Chondrocyte (in vitro differentiated cells): ENCODE measurements at places on chromosomes 7 and 10. TPM values are rescaled to one million over a fixed set of nuclear protein-coding genes. Genes with fewer than 3 reads are reported as not detected.

EGR2 gene
- total RNA-seq = 11.7 to 17.8 TPM (median 11.9 TPM) in 3 replicates

PUS7 gene
- total RNA-seq = 15.2 to 18.5 TPM (median 16.2 TPM) in 3 replicates

- H3K4me1 ChIP-seq = peaks cover 54% of the 10 kb centered on the region
- no peaks in the 10 kb centered on the region for H3K36me3 ChIP-seq
- H3K4me3 ChIP-seq = no peak overlapping the region
- H3K27me3 ChIP-seq = no peaks in the 10 kb centered on the region
- H3K27ac ChIP-seq = no peak overlapping the region
Measured at GRCh38 chr7:16651396-16652239, 5.6 kb downstream of the BZW2 start.

DNA sequence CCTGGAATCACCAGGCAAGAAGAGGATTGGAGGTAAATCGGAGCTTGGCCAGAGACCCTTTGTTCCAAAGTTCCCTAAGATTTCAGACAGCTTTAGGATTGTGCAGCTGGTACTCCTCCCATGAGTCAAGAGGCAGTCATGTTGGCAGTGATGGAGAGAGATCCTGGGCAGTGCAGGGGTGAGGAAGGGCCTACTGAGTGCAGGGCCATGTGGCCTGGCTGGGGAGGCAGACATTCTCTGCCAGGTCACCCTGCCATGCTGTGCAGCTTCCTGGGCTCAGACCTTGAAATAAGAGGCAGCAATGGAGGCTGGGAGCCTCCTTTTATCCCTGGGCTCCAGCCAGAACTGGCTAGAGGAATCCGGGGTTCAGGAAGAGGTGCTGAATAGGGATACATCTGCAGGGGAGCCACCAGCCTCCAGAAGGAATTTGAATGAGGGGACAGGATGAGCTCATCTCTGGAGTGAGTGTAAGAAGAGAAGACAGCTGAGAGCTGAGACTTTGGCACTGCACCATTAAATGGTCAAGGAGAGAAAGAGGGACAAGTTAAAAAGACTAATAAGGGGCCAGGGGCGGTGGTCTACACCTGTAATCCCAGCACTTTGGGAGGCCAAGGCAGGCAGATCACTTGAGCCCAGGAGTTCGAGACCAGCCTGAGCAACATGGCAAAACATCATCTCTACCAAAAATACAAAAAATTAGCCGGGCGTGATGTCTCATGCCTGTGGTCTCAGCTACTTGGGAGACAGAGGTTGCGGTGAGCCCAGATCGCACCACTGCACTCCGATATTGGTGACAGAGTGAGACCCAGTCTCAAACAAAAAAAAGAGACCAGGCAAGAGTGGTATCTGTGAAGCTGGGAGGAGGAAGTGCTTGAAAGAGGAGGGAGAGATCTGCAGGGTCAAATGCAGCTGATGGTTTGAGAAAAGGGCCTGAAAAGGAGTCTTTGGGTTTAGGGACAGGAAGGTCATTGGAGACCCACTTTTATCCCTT is 12.0 kb downstream of the SFTPD start:
- no peak overlapping the region for H3K4me3 ChIP-seq
- H3K4me1 ChIP-seq = no peaks in the 10 kb centered on the region
- DNase-seq = no peak
- no peak overlapping the region for H3K27ac ChIP-seq

- no peak overlapping the region for H3K4me3 ChIP-seq
- H3K27me3 ChIP-seq = no peaks in the 10 kb centered on the region
- DNase-seq = no peak
- peaks cover 14% of the 10 kb centered on the region for H3K36me3 ChIP-seq
- peaks cover 14% of the 10 kb centered on the region for H3K4me1 ChIP-seq
- H3K27ac ChIP-seq = no peak overlapping the region
Measured at GRCh38 chr7:129606803-129607202, 4.7 kb upstream of the NRF1 start.

GPR141 gene
- total RNA-seq = not detected in 3 replicates

- no peak overlapping the region for H3K27ac ChIP-seq
- no peak overlapping the region for H3K4me3 ChIP-seq
- DNase-seq = no peak
- H3K4me1 ChIP-seq = no peaks in the 10 kb centered on the region
Measured at GRCh38 chr10:97117372-97117771, 68.4 kb downstream of the SLIT1 start.

GRCh38 chr7:22250390-22250789 is 106.6 kb downstream of the RAPGEF5 start:
- peaks cover 2% of the 10 kb centered on the region for H3K36me3 ChIP-seq
- no peak overlapping the region for H3K27ac ChIP-seq
- no peaks in the 10 kb centered on the region for H3K4me1 ChIP-seq
- no peak overlapping the region for H3K4me3 ChIP-seq

GRCh38 chr10:20492447-20492846 is 404.7 kb downstream of the NEBL start:
- DNase-seq = no peak
- H3K27ac ChIP-seq = no peak overlapping the region
- no peaks in the 10 kb centered on the region for H3K4me1 ChIP-seq
- no peak overlapping the region for H3K4me3 ChIP-seq

PIP gene
- not detected in 3 replicates for total RNA-seq

ADAMTS14 gene
- total RNA-seq = 7.7 to 9.2 TPM (median 8.7 TPM) in 3 replicates

UNC5B gene
- 36.4 to 61.1 TPM (median 57.9 TPM) in 3 replicates for total RNA-seq

- DNase-seq = no peak
- peak overlapping the region; percentile 2 for H3K27ac ChIP-seq
- H3K27me3 ChIP-seq = no peaks in the 10 kb centered on the region
- no peak overlapping the region for H3K4me3 ChIP-seq
- no peaks in the 10 kb centered on the region for H3K36me3 ChIP-seq
Measured at GRCh38 chr10:32317795-32318357, 29.1 kb downstream of the EPC1 start.

ERV3-1 gene
- total RNA-seq = 10.1 to 20.2 TPM (median 10.8 TPM) in 3 replicates

ZNF503 gene
- total RNA-seq = 12.3 to 26.0 TPM (median 24.8 TPM) in 3 replicates

DNA sequence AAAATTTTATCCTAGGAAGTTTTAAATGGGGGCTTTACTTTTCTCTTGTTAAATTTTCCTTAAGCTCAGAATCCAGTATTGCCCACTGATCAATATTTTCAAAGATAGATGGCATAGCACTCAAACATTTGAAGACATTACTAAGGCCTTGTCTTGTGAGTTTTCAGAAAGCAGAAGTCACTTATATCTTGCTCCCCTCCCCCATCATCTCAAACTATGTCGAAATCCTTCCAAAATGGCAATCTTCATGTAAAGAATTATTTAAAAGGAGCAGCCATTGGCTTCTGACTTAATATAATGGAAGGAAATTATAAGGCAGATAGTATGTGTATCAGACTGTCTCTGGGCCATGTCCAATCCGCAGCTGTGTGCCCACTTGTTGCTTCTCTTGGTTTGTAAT is 553.5 kb upstream of the C7orf33 start:
- H3K4me1 ChIP-seq = peaks cover 7% of the 10 kb centered on the region
- H3K4me3 ChIP-seq = no peak overlapping the region
- DNase-seq = no peak
- peaks cover under 1% of the 10 kb centered on the region for H3K27me3 ChIP-seq
- no peaks in the 10 kb centered on the region for H3K36me3 ChIP-seq

KNDC1 gene
- total RNA-seq = 0.24 to 0.72 TPM (median 0.55 TPM) in 3 replicates

- H3K4me1 ChIP-seq = peaks cover 24% of the 10 kb centered on the region
- DNase-seq = no peak
- H3K36me3 ChIP-seq = no peaks in the 10 kb centered on the region
- H3K27me3 ChIP-seq = peaks cover 3% of the 10 kb centered on the region
- peak overlapping the region; percentile 93 for H3K4me3 ChIP-seq
Measured at GRCh38 chr10:44863344-44864047, 47.6 kb upstream of the TMEM72 start.

DNA sequence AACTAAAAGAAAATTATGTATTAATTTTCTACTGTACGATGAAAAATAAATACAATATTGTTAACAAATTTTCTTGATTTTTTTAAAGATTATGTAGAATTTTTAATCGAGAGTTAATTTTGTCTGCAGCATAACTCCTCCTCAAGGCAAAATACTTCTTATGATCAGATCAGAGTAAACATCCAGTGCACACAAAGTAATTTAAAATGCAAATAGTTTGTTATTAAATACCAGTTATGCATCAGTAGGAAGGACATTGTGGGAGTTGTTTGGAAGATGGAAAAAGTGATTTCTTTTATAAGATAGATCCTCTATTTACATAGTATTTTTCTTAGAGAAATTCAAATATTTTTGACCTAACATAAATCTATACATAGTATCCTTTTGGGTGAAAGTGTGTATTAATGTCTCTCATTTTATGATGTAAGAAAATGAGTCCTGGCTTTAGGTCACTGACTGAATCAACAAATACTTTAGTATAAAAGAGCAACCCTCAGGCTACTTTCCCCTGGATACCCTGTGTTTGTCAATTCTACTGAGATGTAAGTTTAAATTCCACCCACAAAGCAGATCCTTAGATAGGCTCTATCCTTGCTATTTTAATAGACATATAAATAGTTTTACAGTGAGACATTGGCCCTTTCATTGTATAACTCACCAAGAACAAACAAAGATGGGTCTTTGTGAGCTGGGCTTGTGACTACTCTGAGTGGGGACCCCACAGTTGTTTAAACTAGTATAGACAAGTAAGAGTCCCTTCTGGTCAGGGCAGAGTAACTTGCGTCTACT is 1133.7 kb downstream of the GATA3 start:
- H3K4me1 ChIP-seq = no peaks in the 10 kb centered on the region
- H3K4me3 ChIP-seq = no peak overlapping the region
- H3K27ac ChIP-seq = no peak overlapping the region
- H3K36me3 ChIP-seq = no peaks in the 10 kb centered on the region
- no peak for DNase-seq

ZNF485 gene
- 1.8 to 2.5 TPM (median 1.9 TPM) in 3 replicates for total RNA-seq

GRCh38 chr7:97499204-97499603 is 232.7 kb upstream of the TAC1 start:
- DNase-seq = no peak
- no peaks in the 10 kb centered on the region for H3K36me3 ChIP-seq
- H3K4me3 ChIP-seq = no peak overlapping the region
- H3K4me1 ChIP-seq = no peaks in the 10 kb centered on the region
- H3K27me3 ChIP-seq = peaks cover 8% of the 10 kb centered on the region
- H3K27ac ChIP-seq = no peak overlapping the region

DNA sequence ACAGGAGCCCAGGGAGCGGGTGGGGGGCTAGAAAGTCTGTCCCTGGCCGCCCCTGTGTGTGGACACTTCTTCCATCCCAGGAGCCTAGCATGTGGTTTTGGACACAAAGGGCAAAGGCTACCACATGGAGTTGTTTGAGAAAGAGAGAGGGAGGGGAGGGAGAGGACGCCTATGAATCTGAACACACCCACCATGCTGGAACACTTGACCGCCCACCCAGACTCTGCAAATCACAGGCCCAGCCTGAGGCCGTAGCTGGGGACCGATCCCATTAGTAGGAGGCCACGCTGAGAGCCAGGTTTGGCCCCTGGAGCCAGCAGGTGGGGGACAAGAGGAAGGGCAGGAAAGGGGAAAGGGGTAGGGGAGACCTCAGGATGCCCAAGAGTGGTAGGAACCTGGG is 39.6 kb downstream of the ADAMTS14 start:
- H3K4me1 ChIP-seq = peaks cover 15% of the 10 kb centered on the region
- H3K27ac ChIP-seq = no peak overlapping the region
- H3K4me3 ChIP-seq = no peak overlapping the region
- H3K27me3 ChIP-seq = no peaks in the 10 kb centered on the region
- H3K36me3 ChIP-seq = peaks cover 15% of the 10 kb centered on the region

- no peaks in the 10 kb centered on the region for H3K4me1 ChIP-seq
- no peak overlapping the region for H3K4me3 ChIP-seq
- H3K27ac ChIP-seq = no peak overlapping the region
- DNase-seq = no peak
Measured at GRCh38 chr10:22294694-22295093, 21.5 kb upstream of the COMMD3 start.

GRCh38 chr7:94595717-94596116 is 60.2 kb downstream of the SGCE start:
- H3K4me1 ChIP-seq = no peaks in the 10 kb centered on the region
- H3K36me3 ChIP-seq = peaks cover 14% of the 10 kb centered on the region
- no peak overlapping the region for H3K4me3 ChIP-seq
- DNase-seq = no peak
- H3K27me3 ChIP-seq = no peaks in the 10 kb centered on the region
- no peak overlapping the region for H3K27ac ChIP-seq
